ENCODE measurements at places on chromosomes 11 and 22.

- DNase-seq, result no peak
- H3K36me3 ChIP-seq, result no peaks in the 10 kb centered on the region
- no peak overlapping the region for H3K4me3 ChIP-seq
- no peaks in the 10 kb centered on the region for H3K4me1 ChIP-seq
- no peak overlapping the region for H3K27ac ChIP-seq
- H3K27me3 ChIP-seq, result no peaks in the 10 kb centered on the region
These were observed 18.2 kb downstream of the TTLL8 start for GRCh38 chr22:50039669-50040443.

GRCh38 chr11:68212421-68213134 is 518 bp downstream of the KMT5B start:
- peaks cover 25% of the 10 kb centered on the region for H3K4me1 ChIP-seq
- no peaks in the 10 kb centered on the region for H3K36me3 ChIP-seq
- peak overlapping the region; percentile 100 for H3K27ac ChIP-seq
- no peaks in the 10 kb centered on the region for H3K27me3 ChIP-seq
- DNase-seq, result peak; percentile 92

DNA sequence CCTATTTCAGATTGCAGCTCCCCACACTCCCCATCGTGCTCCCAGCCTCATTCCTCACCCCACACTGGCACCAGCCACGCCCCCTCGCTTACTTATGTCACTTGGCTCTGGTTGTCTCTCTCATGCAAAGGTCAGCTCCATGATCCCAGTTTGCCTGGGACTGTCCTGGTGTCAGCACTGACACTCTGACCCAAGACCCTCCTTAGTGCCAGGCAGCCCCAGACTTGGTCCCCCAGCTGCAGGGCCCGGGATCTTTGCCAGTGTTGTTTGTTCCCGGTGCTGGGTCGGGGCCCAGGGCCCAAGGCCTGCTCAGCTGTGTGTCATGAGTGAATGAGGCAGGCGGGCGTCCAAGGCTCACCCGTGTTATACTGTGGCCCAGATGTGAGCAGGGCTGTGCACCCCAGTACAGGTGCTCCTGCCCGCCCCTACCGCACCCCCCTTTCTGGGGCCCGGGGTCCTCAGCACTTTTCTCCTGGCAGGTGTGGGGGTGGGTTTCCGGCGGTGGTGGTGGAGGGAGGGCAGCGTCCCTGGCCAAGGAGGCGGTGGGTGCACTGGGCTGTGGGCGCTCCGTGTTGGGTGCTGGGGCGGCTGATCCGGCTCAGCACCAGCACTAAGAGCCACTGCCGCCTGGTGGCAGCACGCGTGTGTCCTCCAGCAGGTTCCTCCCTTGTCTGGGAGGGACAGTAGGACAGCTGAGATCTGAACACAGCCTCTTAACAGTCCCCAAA is 19.5 kb downstream of the IL17REL start:
- H3K4me3 ChIP-seq, result no peak overlapping the region
- H3K4me1 ChIP-seq, result no peaks in the 10 kb centered on the region
- H3K36me3 ChIP-seq, result no peaks in the 10 kb centered on the region
- H3K27me3 ChIP-seq, result no peaks in the 10 kb centered on the region

DNA sequence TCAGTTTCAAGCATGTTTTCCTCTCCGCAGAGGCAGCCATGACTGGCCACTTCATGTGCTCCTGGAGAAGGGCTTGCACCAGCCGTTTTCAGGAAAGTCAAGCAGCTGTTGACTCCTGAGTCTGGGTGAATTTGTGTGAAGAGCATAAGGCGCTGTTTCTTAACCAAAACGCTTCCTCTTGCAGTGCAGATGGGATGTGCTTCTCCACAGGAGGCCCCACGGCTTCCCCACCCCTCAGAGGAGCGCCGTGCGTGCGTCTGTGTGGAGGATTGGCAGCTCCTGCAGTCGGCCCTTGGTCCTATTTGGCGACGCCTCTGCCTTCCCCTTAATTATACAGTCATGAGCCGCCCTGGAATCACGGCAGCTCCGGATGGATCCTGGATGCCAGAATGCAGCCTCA is 54.1 kb upstream of the B3GAT1 start:
- H3K4me1 ChIP-seq, result peaks cover 11% of the 10 kb centered on the region
- no peak for DNase-seq
- peak overlapping the region; percentile 63 for H3K27ac ChIP-seq
- H3K27me3 ChIP-seq, result peaks cover 7% of the 10 kb centered on the region

DNA sequence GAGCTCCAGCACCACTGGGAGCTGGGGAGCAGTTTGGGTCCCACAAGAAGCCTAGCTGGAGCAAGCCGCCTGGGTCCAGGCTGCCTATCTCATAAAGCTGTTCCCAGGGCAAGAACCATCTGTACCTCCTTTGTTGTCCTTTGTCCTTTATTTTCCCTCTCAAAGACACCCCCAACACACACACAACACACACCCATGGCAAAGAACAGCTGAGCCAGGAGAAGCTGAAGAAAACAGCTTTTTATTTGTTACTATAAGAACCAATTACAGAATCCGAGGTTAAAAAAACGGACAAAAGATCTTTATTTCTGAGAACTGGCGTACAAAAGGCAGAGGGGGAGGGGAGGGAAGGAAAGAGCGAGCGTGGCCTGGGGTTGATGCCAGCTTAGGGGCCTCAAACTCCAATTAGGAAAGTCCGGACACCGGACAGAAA is 1.7 kb upstream of the TUT1 start:
- DNase-seq, result no peak
- peak overlapping the region; percentile 85 for H3K27ac ChIP-seq
- H3K36me3 ChIP-seq, result no peaks in the 10 kb centered on the region
- no peaks in the 10 kb centered on the region for H3K27me3 ChIP-seq
- peaks cover 7% of the 10 kb centered on the region for H3K4me1 ChIP-seq
- no peak overlapping the region for H3K4me3 ChIP-seq
